ENCODE measurements at places on chromosomes 1 and 21. TPM values are rescaled to one million over a fixed set of nuclear protein-coding genes. Genes with fewer than 3 reads are reported as not detected.

GRCh38 chr1:160260406-160261382, 1.7 kb downstream of the DCAF8 start:
- DNase-seq: no peak

- no peak for DNase-seq
Observed at GRCh38 chr21:34715985-34716596, 47.3 kb downstream of the CLIC6 start.

DNA sequence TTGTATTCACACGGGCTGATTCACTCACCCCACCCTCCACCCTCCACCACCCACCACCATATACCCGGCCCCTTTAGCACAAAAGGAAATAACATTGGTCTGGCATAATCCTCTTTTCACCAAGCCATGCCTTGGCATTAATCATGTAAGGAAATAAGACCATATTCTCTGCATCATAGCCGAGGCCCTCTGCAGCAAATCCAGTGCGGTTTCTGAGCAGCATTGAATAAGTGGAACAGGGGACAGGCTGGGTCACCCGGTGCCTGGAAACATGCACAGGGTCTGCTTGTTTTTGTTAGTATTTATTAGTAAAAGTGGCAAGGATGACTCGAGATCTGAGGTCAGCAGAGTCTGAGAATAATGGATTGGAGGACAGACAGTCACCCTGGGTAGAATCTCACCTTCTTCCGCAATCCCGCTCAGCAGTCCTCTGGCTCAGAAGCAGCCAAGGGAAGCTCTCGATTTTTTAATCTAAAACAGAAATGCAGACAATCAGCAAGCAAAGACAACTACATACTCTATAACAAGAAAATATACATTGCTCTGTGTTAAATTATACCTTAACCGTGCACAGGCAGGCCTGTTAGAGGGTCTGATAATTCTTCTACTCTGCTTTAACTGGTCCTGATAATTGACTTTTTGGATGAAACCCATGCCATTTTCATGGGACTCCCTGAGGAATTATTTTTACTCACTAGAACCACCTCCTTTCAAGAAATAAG, 52.4 kb upstream of the CDC42BPA start:
- DNase-seq: no peak

- no peak for DNase-seq
Observed at GRCh38 chr1:57422271-57423134, 1.4 kb downstream of the DAB1 start.

- DNase-seq: no peak
Observed at GRCh38 chr1:175494011-175494554, 249.3 kb downstream of the TNR start.

- DNase-seq: no peak
Observed at GRCh38 chr1:226563666-226564065, 15.1 kb downstream of the STUM start.

DNA sequence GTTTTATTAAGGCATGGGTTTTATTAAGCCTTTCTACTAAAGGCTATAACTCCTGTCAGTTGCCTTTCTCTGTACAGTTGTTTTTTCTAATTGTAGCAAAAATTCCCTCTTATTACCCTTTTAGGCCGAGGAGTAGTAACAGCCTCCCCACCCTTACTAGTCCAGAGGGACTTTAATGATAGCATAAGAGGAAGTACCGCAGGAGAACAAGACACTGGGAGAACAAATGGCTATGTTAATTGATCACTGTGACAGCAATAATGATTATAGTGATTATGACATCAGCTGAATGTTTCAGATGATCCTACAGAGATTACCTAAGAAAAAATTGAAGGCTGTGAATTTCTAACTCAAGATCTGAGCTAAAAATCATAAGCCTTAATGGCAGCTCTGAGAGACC, 383.0 kb upstream of the PTBP2 start:
- no peak for DNase-seq

GRCh38 chr21:32717851-32718316, 9.9 kb downstream of the SYNJ1 start:
- DNase-seq: no peak

DNA sequence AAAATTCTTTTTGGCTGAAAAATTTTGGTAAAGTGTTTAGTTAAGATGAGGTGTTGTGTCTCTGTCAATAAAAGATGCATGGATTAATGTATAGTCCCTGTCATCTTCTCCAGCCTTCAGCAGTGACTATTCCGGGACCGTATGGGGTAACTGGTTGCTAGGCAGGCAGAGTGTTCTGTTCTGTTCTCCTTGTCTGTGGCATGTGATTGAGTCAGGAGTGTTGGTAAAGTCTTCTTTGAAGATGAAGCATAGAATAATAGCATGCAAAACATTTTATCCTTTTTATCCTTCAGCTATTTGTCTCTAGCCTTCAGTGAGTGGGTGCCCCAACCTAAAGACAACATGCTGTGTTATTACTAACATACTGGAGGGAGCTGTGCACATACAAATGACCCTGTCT, 74.6 kb downstream of the RGL1 start:
- DNase-seq: no peak

DNA sequence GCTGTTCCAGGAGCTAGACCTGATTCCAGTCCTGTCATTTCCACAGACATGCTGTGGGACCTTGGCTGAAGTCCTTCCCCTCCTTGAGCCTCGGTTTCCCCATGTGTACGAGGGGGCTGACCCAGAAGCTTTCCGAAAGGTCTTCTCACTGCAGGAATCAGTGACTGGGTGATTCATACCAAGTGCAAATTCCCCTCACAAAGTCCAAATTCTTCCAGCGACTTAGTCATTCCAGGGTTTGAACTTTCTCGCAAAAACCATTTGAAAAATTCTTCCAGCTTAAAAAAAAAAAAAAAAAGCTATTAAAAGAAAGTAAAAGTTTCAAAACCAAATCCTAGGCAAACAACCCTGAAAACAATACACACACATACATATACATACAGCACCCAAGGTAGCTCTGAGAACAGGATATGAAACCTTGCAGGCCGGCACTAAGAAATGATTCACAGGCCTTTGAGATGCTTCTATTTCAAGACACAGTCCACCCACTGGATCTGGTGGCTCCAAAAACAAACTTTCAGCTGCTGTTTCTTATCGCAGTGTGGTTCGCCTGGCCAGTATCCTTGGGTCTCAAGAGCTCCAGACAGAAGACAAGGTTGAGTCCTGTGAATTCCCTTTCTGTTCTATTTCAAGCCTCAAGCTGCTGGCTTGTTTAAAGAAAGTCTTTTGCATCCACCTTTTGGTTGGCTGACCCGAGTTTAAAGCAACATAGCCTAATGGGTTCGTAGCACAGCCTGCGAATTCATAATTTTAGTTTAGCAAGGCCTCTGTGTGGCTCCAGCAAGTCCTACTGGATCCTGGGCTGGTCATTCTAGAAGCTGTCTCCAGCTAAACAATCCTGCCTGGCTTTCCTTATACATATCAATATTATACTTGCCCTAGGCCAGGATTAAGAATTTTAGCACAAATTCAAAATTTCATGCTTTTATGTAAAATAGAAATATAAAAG, 18.0 kb upstream of the ID3 start:
- no peak for DNase-seq

GRCh38 chr1:167165948-167166689, 54.6 kb upstream of the POU2F1 start:
- DNase-seq: no peak

GRCh38 chr1:192439373-192440025, 122.7 kb downstream of the RGS21 start:
- DNase-seq: no peak

GRCh38 chr1:205810448-205811157, 2.4 kb downstream of the SLC41A1 start:
- no peak for DNase-seq

GRCh38 chr1:217721692-217722091, 90.5 kb downstream of the SPATA17 start:
- DNase-seq: no peak

Gene CYP4Z1
- total RNA-seq: 0.42 TPM

Gene RUNX3
- total RNA-seq: 4.9 TPM

Data from thymus (tissue), 14 donors.